ENCODE measurements at places on chromosomes 2 and 18.

DNA sequence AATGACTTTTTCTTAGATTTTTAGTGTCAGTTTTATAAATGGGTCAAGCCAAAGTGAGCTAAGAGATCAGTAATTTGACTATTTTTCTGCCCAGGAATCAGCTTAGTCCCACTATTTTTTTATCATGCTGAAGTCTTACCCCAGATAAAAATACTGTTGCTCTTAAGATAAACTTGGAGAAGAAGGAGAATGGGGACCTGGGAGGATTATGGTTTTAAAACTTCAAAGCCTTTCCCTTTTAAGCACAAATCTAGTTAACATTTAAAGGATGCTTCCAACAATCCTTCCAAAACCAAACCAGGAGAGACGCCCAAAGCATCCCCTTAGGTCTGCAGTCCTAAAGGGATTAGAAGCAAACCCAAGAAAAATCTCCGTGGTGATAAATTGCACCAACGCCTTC, 172.4 kb downstream of the SP3 start:
- DNase-seq: no peak

DNA sequence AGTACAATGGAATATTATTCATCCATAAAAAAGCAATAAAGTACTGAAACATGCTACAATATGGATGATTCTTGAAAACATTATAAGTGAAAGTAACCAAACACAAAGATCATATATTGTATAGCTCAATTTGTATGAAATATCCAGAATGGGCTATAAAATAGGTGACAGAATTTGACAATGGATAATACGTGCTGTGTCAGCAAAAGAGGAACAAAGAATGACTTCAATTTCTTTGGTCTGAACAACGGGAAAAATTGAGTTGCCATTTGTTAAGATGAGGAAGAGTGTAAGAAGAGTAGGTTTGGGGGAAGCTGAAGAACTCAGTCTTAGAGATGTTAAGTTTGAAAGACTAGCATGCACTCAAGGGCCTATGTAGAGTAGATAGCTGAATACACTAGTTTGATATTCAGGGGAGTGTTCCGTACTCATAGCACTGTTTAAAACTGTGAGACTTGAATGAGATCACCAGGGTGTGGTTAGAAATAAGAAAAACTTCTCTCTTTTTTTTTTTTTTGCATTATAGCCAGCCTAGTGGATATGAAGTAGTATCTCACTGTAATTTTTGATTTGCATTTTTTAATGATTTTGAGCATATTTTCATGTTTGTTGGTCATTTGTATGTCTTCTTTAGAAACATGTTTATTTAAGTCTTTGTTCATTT, 213.6 kb downstream of the NR4A2 start:
- no peak for DNase-seq

DNA sequence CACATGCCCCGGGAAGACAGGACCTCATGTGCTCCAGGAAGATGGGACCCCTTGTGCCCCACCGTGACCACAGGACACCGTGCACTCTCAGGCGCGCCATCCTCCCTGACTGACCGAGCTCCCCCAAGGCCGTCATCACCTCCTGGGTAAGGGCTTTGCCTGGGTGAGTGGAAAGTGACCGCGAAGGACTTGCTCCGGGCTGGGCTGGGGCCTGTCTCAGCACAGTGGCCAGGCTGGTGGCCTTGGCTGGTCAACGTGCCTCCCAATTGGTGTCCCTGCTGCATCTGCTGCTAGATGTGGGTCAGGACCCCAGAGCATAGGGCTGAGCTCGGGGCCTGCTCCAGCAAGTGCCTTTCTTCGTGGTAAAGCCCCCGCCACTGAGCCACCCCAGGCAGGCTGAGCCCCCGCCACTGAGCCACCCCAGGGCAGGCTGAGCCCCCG, 69.7 kb upstream of the CTDP1 start:
- DNase-seq: no peak

DNA sequence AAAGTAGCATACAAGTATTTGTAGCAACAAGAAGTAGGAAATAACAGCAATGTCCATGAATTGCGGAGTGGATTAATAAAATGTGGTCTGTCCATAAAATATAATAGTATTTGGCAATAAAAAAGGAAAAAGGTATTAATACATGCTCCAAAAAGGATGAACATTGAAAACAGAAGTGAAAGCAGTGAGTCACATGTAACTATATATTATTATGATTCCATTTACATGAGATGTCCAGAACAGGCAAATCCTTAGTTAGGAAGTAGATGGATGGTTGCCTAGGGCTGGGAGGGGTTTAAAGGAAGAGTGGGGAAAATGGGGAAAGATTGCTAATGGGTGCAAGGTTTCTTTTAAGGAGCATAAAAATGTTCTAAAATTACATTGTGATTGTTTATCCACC, 44.5 kb downstream of the CCDC74A start:
- no peak for DNase-seq

DNA sequence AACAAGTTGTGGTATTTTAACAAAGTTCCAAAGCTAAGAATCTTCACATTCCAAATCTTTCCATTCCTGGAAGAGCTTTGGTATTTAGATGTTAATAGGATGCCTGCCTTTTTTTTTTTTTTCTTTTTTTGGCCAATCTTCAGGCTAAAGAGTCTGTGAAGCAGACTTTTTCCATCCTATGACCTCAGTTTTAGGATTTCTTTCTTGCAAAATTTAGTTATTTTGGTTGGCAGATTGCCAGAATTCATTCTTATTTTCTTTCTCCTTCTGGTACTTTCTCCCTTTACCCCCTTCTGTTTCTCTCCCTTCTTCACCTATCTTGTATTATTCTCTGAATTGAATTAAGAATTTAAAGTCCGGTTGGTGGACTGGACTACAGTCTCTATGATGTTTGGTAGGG, 217.8 kb upstream of the REV1 start:
- no peak for DNase-seq
